ENCODE measurements at places on chromosomes 5 and 9.

GRCh38 chr5:50445296-50445949, 4.3 kb upstream of the EMB start:
- DNase-seq, result no peak

DNA sequence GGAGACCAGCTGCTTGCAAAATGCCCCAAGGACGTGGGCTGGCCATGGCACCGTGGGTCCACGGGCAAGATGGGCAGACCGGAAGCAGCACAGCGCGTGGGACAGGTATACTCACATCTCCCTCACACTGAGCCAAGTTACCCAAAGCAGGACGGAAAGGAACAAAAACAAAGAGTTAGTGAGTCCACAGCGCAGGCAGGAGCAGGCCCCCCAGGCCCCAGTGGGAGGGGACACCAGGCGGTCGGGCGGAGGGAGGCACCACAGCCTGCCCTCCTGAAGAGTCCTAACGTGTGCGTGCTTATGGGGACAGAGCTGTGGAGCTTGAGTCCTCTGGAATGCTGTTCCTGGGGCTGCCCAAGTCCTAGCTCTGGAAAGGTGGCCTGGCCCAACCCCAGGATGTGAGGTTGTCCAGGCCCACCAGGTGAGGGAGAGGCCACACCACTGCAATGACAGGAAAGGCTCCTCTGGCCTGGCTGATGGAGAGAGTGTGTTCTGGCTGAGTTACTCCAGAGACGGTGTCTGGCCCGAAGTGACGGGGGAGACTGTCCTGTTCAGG, 15.2 kb downstream of the SH3GLB2 start:
- DNase-seq, result no peak

GRCh38 chr9:109599711-109600110, 101.6 kb upstream of the PTPN3 start:
- no peak for DNase-seq

GRCh38 chr9:104775976-104776375, 12.0 kb downstream of the NIPSNAP3B start:
- no peak for DNase-seq

DNA sequence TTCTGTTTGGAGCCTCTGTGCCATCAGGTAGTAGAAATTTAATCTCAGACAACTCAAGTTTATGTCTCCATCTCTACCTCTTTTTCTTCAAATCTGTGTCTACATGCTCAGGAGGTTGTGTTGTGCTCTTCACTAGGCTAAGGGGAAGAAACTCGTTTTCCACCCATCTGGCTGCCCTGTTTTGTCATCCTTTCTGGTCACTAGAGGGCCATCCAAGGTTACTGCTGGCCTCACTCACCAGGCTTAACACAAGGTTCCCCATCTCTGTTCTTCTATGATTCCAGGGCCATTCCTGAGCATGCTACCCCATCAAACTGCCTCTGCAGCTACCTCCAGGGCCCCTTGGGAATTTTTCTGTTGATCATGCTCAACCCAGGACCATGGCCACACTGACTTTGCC, 213.3 kb upstream of the FBXL7 start:
- no peak for DNase-seq

GRCh38 chr9:112380102-112380824, at the start of gene HSDL2:
Gene HSDL2, plus strand, starts transcription at chr9:112380108. Its CDS starts 56 bp downstream, at chr9:112380164.
- no peak for DNase-seq

GRCh38 chr9:125750627-125751011, 3.4 kb downstream of the PBX3 start:
- DNase-seq, result no peak

GRCh38 chr9:6620353-6620752, 25.2 kb downstream of the GLDC start:
- no peak for DNase-seq

GRCh38 chr5:93438124-93438523, 142.9 kb downstream of the NR2F1-AS1 start:
- DNase-seq, result no peak

Data from stimulated activated CD8-positive, alpha-beta memory T cell treated with anti-CD3 and anti-CD28 coated beads, Interleukin-2, amount 100 ng/mL, for 48 hours (primary cell).